ENCODE measurements at places on chromosomes 6 and 20.

DNA sequence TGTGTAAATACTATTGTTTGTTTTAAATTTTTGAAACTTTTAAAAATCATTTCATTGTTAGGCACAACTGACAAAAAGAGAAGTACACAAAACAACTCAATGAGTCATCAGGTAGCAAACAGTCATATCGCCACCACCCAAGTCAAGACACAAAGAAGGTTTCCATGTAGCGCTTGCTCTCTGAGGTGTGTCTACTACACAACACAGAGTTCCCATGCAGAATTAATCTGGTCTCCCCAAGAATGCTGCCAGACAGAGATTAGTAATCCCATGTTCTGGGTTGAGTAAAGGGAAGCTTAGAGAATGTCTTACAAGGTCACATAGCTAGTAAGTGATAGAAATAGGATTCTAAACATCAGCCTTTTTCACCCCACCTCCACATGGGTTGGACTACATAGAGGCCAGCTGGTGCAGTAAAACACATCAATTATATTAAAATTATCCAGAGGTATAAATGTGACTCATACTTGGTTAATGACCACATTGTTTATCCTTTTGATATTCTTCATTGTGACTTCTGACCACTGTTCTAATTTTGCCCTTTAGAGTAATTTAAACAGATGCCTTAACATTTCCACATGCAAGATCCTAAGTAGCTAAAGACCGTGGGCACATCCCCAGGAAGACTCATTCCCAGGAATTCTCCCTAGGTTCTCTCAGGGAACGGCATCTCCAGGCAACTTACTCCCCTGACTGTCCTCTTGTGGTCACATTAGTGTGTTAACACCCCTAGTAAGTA, 413.5 kb downstream of the PRKN start:
- DNase-seq: no peak

- DNase-seq: no peak
Measured at GRCh38 chr6:7050872-7051779, 56.6 kb upstream of the RREB1 start.

DNA sequence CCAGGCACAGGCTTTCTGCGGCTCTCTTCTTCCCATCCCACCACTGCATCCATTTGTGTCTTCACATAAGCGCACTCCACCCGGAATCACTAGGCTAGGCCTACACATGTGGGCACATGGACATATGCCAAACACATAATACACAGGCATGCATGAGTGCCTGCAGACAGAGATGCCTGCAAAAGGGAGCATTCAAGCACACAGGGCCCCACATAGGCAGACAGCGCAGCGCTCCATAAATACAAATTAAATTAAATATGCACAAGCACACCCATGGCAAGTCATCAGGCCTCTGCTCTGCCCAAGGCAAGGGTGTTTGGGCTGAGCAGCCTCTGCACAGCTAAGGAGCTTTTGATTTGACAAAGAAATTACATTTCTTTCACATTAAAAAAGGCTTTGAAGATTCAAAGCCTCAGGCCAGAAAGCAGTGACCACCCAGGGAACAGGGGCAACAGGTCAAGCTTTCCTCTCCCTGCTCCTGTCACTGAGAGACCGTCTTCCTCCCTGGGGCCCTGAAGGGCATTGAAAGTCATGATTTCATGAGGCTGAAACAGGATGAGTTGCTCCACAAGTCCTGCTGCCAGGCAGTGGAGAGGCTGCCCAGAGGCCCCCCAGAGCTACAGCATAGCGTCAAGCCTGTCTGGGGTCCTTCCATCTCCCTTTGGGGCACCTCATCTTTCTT, 134.2 kb upstream of the LRFN2 start:
- no peak for DNase-seq

DNA sequence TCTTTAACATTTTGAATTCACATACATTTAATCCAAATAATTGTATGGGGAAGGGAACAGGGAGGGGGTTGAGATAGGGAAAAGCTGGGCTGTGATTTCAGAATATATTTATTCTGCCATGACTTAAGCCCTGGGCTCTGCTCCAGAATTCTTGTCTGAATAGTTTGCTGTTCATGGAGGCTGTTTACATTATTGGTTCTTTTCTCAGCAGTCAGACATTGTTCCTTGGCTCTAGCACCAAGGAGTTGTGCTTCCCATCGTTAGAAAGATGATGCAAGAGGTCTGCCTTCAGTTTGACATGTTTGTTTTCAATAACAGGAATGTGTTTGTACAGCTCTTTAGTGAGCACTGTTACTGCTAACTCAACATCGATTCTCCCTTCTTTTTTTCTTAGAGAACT, 198.8 kb upstream of the CDYL start:
- DNase-seq: no peak
